ENCODE measurements at places on chromosomes 6 and 20.

GRCh38 chr6:11929241-11929835 is 82.8 kb upstream of the HIVEP1 start:
- peak; percentile 18 for DNase-seq

GRCh38 chr20:61561111-61561830 is 309.2 kb downstream of the CDH4 start:
- no peak for DNase-seq

GRCh38 chr20:57395111-57395966 is 4.1 kb downstream of the RBM38 start:
- peak; percentile 54 for DNase-seq

- no peak for DNase-seq
These were observed 586 bp upstream of the NUP153 start for GRCh38 chr6:17707371-17707651.

- DNase-seq: peak; percentile 22
These were observed 70.9 kb downstream of the LCA5 start for GRCh38 chr6:79466207-79466834.

DNA sequence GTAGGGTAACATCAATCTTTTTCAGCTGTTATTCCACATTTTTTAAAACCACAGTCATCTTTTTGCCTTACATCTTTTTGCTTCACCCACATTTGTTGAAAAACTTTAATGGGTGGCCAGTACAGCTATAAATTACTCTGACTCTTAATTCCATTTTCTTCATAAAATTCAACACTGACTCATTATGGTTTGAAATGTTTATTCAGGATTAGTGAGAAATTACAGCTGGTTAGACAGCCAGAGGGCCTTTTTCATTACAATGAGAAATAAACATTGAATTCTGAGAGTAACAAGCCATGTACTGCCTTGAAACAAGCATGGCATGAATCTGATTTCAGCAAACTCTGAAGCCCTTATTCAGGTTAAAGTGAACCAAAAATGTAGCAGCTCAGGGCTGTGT is 19.5 kb downstream of the NDUFAF4 start:
- peak; percentile 32 for DNase-seq

- no peak for DNase-seq
These were observed 121.1 kb downstream of the PDE7B start for GRCh38 chr6:135972586-135972985.

GRCh38 chr6:170289180-170289931 is 1.5 kb downstream of the DLL1 start:
- no peak for DNase-seq
